ENCODE measurements at places on chromosomes 1 and 21.

GRCh38 chr1:11358984-11359383 is 86.0 kb downstream of the UBIAD1 start:
- DNase-seq = no peak

- no peak for DNase-seq
Measured at GRCh38 chr1:8307628-8308027, 10.3 kb upstream of the SLC45A1 start.

GRCh38 chr1:119139403-119139802 is 1.1 kb downstream of the WARS2 start:
- DNase-seq = no peak

DNA sequence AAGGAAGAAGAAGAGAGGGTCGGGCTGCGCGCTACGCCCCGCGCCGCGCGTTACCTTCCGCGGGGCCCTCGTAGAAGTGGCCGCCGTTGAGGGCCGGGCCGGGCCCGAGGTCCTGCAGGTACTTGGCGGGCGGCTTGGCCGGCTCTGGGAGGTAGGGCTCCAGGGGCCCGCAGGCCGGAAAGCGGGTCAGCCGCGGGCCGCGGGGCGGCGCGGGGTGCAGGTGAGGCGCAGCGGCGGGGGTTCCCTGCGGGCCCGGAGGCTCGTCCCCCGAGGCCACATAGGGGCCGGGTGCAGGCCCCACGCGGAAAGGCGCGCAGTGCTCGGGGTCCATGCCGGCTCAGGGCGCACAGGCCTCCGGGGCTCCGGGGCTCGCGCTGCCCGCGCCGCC is 196 bp downstream of the ALX3 start:
- no peak for DNase-seq

DNA sequence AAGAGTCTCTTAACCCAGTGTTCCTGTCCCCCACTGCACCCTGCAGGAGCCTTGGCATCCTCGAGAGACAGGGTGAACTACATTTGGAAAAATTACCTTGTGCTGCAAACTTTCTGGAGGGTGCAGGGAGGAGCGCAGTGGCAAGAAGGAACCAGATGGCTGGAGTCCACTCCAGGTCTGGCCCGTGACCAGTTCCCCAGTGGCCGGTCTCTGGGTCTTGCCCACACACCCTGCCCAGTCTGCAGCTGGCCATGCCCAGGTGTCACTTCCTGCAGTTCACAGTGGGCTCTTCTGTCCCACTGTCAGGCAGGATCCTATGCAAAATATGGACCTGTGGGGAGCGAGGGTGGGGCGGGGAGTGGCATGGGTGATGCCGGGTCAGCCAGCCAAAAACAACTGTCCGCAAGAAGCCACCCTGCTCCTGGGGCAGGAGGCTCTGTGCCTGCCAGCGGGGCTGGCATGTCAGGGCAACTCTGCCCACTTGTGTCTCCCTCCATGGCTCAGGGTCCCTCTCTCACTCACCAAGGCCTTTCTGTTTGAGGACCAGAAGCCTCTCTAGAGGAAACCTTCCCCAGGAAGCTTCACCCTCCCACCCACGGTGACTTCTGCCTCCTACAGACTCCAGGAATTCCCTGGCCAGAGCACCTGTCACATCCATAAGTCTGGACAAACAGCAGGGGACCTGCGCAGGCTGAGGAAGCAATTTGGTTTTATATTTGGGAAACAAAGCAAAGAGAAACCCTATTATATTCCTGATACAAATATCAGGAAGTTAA is 55.6 kb downstream of the KIF21B start:
- DNase-seq = no peak

- DNase-seq = peak; percentile 34
Measured at GRCh38 chr1:75233302-75233929, 99.2 kb downstream of the LHX8 start.

GRCh38 chr1:30472009-30472408 is 251.4 kb downstream of the MATN1 start:
- DNase-seq = no peak

GRCh38 chr1:112992780-112993179 is 36.8 kb upstream of the SLC16A1 start:
- no peak for DNase-seq

GRCh38 chr1:25194054-25194453 is 38.2 kb downstream of the SYF2 start:
- no peak for DNase-seq

DNA sequence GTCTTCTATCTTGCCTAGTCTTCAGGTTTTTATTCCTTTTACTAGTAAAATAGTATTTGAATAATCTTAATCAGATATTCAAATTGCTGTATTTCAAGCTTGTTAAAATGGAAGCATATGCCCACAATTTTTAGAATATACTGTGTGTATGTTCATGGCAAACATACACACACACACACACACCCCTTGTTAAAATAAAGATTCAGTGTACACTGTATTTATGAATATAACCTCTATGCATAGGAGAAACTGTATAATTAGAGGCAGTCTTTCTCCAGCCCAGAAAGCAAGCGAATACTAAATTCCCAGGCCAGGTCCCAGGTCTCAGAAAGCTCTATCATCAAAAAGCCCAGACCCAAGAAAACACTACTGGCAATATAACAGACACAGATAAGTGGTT is 57.8 kb downstream of the JAK1 start:
- DNase-seq = no peak

GRCh38 chr1:32013386-32014198 is at the start of gene KHDRBS1:
TSS of gene KHDRBS1 (plus strand) at chr1:32013868. CDS start at chr1:32013996, 128 bp downstream.
- DNase-seq = peak; percentile 99

DNA sequence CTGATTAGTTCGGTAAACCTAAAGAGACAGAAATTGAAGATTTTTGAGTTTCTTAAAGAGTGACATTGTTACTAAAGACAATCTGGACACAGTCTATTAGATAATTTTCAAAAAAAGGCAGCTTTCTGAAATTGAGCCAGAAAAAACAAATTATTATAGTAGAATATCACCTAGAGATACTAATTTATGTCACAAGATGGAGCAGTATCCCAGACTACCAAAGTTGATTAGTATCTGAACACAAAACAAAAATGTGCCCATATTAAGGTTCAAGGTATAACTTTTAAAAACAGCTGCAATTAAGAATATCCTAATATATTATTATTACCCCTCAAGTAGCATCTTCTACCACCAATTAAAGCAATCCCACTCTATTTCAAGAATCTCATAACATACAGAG is 40.5 kb upstream of the SYT2 start:
- DNase-seq = no peak

DNA sequence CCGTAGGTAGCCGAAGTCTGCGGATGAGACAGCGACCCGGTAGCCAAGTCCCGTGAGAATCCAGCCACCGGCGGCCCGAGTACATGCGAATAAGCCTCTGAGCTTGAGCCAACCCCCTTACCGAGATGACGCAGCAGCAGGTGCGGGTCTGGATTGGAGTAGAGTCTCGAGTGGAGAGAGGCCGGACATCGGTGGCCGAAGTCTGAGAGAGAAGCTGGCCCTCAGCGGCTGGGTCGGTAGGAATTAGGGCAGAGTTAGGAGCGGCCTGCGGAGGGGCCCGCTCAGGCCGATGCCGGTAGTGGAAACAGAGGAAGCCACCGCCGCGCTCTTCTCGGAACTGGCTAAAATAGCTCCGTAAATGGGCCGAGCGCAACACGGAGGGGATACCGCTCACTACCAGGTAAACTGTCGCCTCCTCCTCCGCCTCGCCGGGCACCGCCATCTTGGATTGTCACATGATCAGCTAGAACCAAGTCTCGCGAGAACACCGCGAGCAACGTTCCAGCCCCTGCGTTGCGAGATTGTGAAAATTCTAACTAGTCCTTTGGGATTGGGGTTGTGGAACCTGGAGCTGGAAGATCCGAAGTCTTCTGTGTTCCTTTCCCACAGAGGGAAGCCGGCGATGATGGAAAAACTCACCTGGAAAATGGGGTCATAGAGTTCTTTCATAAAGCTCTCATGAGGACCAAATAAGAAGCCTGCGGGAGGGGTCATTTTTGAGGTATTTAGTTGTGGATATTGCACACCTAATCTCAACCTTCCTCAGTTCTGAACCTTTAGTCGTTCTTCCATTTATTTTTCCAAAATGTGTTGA is at the start of gene GPATCH3:
TSS of gene GPATCH3 (minus strand) at position 467 of the 814 bp plus-strand sequence. CDS start at position 442, 25 bp downstream.
- DNase-seq = peak; percentile 93

GRCh38 chr1:7534061-7534825 is 236.9 kb upstream of the VAMP3 start:
- DNase-seq = no peak

DNA sequence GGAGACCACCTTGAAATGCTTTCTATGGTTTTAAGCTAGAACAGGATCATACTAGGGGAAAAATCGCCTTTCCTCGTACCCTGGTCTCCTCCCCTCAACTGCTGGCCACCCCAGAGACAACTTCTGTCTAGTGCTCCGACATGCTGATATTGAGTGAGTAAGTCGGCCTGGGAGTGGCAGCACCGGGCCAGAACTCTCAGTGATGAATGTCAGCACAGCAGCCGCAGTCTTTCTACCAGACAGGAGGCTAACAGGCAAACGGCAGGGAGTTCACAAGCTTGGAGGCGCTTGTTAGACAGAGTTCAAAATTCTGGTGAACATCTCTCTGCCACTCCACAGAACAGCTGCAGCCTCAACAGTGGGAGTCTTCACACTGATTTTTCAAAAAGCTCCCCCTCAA is 716.9 kb downstream of the ADGRL2 start:
- peak; percentile 29 for DNase-seq

- DNase-seq = no peak
Measured at GRCh38 chr1:98766255-98766654, 104.7 kb downstream of the SNX7 start.

DNA sequence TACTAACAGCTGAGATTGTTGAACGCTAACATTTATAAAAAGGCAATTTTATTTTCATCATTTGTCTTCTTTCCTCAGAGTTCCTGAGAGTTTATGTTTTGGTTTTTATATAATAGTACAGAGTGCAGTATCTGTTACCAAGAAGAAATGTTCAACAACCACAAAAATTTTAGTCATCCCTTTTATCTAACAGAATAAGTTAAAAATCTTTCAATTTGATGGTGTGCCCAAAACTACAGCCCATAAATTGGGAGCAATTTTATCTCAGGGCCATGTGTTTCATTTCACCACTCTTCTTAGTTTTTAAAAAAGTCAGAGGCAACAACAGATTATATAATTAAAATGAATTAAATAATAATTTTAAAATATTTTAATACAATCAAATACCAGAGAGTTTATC is 37.1 kb downstream of the NEXN start:
- DNase-seq = peak; percentile 46

GRCh38 chr1:197619008-197619640 is 156.2 kb downstream of the DENND1B start:
- peak; percentile 45 for DNase-seq

- no peak for DNase-seq
Measured at GRCh38 chr21:40985370-40985769, 138.4 kb upstream of the DSCAM start.

GRCh38 chr21:39000496-39000895 is 182.8 kb downstream of the PSMG1 start:
- DNase-seq = no peak

- DNase-seq = no peak
Measured at GRCh38 chr21:41242238-41242829, 74.3 kb upstream of the FAM3B start.

DNA sequence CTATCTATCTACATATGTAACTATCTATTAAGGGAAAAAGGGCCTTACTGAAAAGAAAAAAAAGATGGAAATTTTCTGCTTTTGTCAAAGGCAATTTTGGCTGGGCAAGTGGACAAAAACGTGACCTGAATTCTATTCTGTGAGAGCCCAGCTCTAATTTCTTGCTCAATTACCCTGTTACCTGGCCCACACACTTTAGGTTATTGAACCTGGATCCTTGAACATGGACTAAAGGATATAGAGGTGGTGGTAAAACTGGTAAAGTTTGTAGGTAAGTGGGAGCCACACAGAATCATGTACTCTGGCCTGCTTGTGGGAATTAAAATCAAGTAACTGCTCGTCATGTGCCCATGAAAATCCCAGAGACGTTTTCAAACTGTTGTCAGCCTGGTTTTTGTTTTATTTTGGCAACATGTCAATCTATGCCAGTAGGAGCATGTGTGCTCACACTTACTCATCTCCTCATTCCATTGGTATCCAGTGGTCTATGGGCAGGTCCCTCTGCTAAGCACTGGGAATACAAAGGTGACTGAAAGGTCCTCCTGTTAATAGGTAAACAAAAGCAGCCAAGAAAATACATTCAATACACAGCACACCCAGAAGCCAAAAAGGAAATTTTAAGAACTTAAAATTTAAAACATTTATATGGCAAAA is 113.7 kb upstream of the WARS2 start:
- DNase-seq = no peak

DNA sequence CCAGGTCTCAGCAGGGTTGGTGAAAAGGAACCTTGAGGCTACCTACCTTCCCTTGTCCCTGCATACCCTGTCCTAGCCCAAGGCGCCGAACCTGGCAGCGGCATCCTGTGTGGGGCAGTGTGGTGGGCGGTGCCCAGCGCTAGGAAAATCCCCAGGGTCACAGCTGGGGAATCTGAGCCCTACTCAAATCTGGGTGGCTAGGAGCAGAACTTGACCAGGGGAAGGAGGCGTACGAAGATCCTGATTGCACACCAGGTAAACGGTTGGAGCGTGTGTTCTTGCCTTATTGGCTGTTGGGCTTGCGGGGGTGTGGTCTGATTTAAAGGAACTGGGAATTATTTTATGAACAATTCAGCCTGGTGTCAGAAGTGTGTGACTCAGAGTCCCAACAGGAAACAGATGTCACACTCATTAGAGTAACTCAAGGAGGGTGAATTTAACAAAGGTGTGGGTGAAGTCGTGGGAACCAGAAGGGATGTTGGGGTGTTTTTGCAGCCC is 118.6 kb downstream of the LRIG2 start:
- DNase-seq = no peak
